ENCODE measurements at places on chromosomes 7 and 10.

- no peak for DNase-seq
Measured at GRCh38 chr7:86025807-86026206, 617.9 kb upstream of the GRM3 start.

GRCh38 chr7:31311552-31311951 lies 29.0 kb downstream of the NEUROD6 start:
- DNase-seq: no peak

DNA sequence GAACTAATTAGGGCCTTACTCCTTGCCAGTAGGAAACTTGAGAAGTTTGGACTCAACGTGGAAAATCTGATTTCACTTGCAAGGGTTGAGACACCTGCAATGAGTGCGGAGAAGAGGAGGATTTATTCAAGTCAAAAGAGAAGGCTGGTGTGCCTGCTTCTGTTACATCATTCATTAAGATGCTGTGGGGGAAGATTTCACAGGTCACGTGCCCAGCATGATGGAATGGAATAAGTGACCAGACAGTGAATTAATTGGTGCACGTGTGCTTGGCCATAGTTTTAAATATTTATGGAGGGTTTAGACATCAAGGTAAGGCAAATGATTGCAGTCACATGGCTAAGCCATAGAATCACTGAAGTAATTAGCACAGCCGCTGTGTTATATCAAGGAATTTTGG lies 155.0 kb downstream of the C7orf25 start:
- no peak for DNase-seq

GRCh38 chr7:106419455-106420182 lies 134.8 kb upstream of the NAMPT start:
- DNase-seq: no peak

DNA sequence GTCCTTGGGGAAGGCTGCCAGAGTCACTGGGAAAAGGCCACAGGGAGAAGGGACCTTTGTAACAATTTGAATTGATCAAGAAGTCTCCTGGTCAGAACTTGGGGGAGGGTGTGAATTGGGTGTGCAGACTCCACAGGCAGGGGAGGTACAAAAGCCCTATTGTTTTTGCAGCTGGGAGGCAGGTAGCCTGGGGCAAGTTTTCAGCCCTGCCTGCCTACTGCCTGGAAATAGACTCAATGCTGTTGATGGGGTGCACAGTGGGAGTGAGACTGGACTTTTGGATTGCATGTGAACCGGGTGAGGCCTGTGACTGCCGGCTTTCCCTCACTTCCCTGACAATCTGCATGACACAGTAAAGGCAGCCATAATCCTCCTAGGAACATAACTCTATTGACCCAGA lies 947.0 kb downstream of the REEP3 start:
- DNase-seq: no peak

- peak; percentile 90 for DNase-seq
Measured at GRCh38 chr10:96673318-96674099, 46.8 kb downstream of the PIK3AP1 start.

GRCh38 chr10:87850742-87851205 lies 12.6 kb downstream of the KLLN start:
- peak; percentile 66 for DNase-seq

DNA sequence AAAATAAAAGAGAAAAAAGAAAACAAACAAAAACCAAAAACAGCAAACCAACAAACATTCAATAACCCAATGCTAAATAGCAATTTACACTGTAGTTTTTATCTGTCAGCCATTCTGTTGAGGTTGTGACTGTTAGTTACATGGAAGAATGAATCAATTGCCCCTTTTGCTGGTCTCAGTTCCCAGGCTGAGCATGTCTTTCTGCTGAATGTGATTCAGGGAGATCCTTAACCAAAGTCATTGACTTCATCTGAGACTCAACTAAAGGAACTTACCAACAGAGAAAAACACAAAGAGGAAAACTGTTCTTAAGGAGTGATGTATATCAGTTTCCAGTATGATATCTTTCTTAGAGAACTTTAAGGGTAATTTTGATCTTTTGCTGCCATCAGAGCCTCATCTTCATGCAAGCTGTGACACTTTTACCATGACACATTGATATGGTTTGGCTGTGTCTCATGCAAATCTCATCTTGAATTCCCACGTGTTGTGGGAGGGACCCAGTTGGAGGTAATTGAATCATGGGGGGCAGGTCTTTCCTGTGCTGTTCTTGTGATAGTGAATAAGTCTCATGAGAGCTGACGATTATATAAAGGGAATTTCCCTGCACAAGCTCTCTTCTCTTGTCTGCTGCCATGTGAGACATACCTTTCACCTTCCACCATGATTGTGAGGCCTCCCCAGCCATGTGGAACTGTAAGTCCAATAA lies 469.8 kb downstream of the KIF20B start:
- DNase-seq: no peak

DNA sequence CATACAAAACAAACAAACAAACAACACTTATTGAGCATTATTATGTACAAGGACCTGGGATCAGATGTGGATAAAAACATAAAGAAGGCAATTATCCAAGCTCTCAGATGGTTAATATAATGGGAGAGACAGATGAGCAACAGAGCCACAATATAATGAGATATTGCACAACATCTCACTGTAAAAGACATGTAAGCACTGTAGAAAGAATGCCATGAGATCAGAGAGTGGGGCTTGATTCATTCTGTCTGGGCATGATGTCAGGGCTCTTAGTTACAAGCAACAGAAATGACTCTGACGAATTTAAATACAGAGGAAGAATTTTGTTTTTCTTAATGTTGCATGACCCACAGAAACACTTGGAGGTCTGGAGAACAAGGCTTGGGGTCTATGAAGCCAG lies 164.7 kb upstream of the PLXDC2 start:
- no peak for DNase-seq

GRCh38 chr10:117362313-117362712 lies 12.9 kb downstream of the PDZD8 start:
- DNase-seq: no peak

- peak; percentile 21 for DNase-seq
Measured at GRCh38 chr10:61944410-61945147, 43.1 kb downstream of the ARID5B start.

DNA sequence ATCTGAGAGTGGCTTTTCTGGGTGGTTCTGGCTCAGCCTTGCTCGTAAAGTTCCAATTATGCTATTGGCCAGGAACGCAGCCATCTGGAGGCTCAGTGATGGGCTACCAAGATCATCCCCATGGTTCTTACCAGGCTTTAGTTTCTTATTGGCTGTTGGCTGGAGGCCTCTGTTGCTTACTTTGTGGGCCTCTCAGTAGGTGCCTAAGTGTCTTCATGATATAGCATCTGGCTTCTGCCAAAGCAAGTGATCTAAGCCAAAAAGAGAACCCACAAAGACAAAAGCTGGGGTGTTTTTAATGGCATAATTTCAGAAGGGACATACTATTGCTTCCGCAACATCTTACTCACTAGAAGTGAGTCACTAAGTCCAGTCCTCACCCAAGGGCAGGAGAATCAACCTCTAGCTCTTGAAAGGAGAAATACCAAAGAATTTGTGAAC lies 132.0 kb upstream of the MDFIC start:
- no peak for DNase-seq

- no peak for DNase-seq
Measured at GRCh38 chr7:2819161-2819953, 24.8 kb downstream of the GNA12 start.

DNA sequence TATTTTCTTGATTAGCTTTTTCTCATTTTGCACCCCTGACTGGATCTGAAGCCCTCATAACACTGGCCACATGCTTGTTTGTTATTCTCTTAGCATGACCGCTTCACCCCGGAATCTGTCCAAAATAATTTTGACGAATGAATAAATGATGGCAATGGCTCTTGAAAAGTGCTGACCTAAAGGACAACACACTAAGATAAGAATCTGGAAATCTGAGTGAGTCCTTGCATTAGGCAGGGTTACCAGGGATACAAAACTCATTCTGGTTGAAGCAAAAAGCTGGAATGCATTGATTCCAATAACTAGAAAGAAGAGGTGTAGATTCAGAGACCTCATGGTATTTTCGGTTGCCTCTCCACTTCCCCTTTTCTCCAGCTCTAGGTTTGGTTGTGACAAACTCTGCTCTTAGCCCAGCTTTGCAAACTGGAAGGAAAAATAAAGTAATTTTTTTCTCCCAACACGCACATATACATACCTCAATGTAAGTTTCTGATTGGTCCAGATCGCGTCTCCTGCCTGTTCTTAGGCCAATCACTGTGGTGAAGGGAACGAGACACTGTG lies 157.4 kb downstream of the SKIDA1 start:
- no peak for DNase-seq

DNA sequence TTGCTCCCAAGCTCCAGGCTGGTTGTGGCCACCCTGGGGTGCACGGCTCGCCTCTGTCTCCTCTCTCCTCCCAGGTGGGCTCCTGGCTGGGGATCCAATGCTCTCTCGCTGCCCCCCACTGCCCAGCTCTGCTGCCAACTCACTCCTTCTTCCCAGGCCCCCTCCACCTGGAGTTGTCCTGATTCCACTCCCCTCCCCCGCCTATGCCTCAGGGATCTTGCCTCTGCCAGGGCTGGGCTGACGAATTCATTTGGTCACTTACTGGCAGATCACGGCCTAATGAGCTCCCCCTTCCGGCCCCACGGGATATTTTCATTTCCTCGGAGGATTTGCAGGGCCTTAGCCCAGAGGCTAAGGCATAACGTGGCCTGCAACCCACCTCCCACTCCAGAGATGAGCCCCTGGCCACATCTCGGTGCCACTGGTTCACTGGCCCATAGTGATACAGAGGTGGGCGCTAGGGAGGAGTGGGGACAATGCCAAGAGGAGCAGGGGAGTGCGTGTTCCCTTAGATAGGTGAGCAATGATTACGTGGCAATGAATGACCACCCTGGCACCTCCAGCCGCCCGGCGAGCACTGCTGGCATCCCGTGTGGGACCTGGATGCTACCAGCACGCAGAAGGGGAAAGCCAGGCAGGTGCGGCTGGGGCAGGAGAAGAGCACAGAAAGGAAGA lies 344.6 kb upstream of the SHH start:
- no peak for DNase-seq

GRCh38 chr10:98924526-98924925 lies 311.1 kb downstream of the HPSE2 start:
- no peak for DNase-seq

GRCh38 chr7:130350945-130351790 lies 6.6 kb downstream of the CPA5 start:
- DNase-seq: no peak

- DNase-seq: no peak
Measured at GRCh38 chr10:110149259-110149658, 58.1 kb upstream of the MXI1 start.

DNA sequence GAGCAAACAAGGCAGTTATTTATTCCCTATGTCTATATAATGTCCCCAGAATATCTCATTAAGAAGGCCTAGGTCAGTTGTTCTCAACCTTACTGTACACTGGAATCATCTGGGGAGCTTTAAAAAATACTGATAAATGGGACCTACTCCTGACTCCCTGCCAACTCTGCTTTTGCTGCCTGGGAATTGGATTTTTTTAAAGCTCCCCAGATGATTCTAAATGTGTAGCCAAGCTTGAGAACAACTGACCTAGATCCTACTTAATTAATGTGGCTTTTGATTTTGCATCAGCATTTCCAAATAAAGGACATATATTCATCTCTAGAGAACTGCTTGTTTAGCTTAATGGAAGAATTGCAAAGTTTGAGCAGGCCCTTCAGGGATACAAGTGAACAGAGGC lies 91.7 kb upstream of the HPS1 start:
- no peak for DNase-seq

- no peak for DNase-seq
Measured at GRCh38 chr10:28387140-28387539, 84.3 kb upstream of the MPP7 start.

DNA sequence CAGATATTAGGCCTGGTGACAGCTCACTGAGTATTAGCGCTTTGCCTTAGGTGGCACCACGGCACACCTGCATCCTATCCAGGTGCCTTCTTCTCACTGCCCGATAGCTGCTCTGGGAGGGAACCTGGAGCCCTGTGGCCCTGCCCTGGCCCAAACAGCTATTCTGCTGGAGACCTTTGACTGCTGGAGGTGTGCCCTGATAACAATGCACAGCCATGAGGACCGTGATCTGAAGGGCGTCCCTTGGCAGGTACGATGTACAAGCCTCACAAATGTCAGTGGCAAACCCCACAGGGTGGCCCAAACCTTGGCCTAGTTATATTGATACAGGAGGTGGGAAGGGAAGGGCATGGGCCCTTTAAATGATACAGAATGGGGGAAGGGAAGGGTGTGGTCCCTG lies 259.5 kb downstream of the GRID1 start:
- no peak for DNase-seq

DNA sequence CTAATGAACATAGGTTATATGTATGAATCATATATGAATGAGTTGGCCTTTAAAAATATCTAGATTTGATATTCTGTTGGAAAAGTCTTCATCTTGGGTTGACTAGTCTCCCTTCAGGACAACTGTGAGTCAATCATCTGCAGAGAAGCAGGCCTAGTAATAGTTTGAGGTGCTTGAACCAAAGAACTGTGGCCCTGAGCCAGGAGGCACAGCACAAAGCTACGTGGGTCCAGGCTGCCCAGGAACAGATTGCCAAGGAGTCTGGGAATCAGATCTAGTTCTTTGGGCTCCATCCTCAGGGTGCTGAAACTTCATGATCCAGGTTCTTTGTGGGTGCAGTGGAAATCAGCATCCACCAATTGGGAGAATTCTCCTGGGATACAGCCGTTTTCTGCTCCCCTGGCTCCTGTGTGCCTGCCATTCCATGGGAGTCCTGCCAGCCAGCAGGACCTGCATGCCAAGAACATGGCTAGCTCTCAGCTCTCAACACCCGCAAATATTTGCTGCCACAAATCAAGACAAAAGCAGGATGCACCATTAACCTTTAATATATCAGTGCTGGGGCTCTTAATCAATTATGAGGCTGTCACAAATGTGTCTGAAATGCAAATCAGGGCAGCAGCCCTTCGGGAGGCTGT lies 709.0 kb downstream of the GRID1 start:
- no peak for DNase-seq

DNA sequence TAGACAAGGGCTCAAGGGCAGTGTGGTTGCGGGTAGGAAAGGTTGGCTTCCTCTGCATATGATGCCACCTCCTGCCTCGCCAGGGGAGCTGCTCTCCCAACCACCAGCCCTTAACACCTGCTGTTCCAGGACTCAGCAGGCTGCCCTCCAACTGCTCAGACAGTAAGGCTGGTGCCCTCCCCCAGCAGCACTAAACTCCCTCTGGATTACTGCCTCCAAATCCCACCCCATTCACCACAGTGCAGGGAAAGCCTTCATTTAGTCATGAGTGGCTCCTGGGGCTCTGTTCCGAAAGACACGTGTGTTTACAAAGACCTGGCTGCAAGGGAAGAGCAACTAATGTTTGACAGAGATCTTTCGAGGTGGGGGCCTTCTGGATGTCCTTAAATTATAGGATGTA lies 437.2 kb upstream of the MKI67 start:
- DNase-seq: no peak

- no peak for DNase-seq
Measured at GRCh38 chr10:51838471-51838870, 139.1 kb upstream of the CSTF2T start.
